ENCODE measurements at places on chromosomes 5 and 9.
A peak's percentile ranks its signal among the peaks of the same experiment; 100 is the strongest.

- no peak for DNase-seq
Observed at GRCh38 chr9:115165233-115165632, 47.3 kb upstream of the TNC start.

DNA sequence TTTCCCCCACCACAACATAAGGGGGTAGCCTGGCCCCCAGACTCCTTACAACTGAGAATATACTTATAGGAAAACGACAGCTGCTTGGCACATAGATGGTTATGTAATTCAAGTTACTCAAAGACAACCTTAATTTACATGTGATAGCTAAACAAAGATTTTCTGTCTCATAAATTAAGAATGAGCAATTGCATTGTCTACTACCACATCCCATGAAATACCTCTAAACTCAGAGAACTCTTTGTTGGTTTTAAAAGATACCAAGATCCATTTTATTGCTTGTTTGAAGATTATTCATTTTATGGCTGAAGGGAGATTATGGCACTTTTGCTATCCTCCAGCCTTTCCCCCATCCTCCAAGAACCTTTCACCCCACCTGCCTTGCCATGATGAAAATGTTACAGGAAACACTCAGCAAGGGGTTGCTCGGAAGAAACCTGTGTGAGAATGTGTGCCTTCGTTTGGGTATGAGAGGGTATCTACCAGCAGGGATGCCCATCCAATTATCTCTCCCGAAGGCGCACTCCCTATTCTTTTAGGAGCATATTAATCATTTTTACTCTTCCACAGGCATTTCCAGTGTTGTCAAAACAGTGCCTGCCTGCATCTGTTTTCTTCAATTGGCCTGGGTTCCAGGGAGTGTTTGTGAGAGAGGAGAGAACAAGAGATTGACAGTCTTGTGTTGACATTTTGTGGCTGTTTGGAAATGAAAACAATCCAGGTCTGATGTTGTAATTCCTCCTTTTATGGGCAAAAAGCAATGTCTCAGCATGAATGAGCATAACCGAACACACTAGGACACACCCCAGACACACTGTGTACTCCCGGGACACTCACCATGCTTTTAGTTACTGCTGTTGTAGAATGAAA lies 208.0 kb upstream of the ANKRD55 start:
- DNase-seq: no peak

GRCh38 chr5:80656425-80656824 lies 1.6 kb upstream of the DHFR start:
- DNase-seq: no peak

DNA sequence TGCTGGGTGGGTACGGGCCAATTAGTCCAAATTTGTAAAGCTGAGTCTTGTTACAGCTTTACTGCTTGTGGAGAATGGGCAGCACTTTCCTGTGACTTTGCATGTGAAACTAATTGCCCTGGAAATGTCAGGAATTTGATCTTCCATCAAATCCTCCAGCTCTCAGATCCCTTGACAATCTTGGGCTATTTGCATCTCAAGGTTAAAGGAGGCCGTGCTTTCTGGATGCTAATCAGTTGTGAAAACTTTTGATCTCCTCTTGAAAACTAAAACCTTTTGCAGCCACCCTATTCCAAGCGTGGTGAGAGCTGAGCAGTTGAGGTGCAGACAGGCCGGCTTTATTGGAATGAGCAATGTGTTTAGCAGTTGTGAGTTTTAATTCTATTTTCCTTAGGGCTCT lies 68.0 kb upstream of the CLINT1 start:
- no peak for DNase-seq

DNA sequence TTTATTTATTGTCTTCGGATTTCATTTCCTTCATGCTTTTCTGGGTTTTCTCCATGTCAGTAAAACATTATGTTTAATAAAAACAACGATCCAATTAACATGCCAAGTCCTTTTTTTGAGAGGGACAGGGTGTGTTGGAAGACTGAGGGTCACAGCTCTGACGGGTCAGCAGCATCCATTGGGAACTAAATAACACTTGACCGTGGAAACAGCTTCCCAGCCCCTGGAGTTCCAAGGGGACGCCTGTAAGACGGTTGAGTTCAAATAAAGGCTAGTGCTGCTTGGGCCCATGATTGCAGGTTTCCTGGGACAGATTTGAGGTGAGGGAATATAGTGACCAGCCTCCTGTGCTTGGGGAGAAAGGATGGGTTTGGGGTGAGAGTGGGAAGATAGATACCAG lies 30.4 kb upstream of the NEURL1B start:
- no peak for DNase-seq

DNA sequence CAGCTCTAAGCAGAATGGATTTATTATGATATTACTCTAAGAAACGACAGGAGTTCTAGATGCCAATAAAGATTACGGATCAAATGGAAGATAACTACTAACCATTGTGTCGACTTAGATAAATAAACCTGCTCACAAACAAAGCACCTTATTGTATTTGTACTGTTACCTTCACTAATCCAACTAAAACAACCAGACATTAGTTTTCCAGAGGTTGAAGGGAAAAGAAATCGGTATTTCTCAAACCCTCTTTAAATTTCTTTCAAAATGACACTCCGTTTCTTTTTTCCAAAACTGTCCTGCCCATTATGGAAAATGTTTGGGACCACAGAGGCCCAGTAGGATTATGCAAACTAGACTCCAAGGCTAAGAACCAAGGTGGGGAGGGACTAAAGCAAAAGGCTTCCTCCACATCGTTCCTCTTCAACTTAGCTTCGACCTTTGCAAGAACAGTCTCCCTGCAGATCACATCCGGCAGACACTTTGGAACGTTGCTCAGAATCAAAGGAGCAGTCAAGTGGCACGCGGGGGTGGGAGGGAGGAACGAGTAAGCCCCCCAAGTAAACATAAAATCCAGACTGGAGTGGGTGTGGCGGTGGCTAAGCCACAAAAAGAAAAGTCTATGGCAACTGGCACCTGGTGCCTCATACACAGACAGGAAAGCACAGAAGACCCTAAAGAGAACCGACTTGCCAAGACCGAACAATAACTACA lies 2.7 kb downstream of the MLLT3 start:
- DNase-seq: no peak

GRCh38 chr9:109868207-109868606 lies 88.2 kb downstream of the PALM2AKAP2 start:
- no peak for DNase-seq

DNA sequence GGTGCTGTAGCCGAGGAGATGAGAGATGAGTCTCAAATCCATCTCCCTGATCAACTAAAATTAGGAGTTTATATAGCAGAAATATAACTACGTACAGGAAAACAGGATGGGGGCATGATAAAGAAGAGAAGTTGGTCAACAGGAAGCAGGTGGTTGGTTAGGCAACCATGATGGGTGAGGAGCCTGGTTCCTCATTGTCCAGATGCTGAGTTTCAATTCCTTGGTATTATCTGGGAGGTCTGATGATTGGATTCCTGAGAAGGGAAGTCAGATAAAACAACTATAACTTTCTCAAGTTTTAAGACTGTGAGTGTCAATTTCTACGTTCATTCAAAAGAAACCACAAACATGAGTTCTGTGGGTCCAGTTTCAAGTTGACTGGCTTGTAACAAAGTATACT lies 323.9 kb downstream of the MTRR start:
- no peak for DNase-seq

GRCh38 chr9:69549310-69550202 lies 122.6 kb downstream of the APBA1 start:
- no peak for DNase-seq

DNA sequence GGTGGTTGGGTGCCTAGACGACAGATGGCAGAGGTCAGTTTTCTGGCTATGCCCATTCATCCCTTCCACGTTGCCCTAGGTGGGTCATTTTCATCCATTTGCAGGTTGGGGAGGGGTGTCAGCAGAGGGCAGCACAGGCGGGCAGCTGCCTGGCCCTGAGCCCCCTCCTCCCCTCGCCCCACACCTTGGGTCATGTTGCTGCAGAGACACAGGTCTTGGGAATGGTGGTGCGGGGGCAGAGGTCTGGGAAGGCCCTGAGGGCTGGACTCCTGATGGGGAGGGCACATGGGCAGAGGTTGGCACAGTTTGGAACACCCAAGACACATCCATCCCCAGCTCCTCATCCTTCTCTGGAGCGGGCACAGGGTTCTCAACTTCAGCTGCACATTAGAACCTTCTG lies 103.2 kb upstream of the LMX1B start:
- DNase-seq: no peak

GRCh38 chr5:79287907-79288306 lies 52.0 kb downstream of the JMY start:
- no peak for DNase-seq

- DNase-seq: no peak
Observed at GRCh38 chr9:22588918-22589317, 142.3 kb downstream of the DMRTA1 start.

DNA sequence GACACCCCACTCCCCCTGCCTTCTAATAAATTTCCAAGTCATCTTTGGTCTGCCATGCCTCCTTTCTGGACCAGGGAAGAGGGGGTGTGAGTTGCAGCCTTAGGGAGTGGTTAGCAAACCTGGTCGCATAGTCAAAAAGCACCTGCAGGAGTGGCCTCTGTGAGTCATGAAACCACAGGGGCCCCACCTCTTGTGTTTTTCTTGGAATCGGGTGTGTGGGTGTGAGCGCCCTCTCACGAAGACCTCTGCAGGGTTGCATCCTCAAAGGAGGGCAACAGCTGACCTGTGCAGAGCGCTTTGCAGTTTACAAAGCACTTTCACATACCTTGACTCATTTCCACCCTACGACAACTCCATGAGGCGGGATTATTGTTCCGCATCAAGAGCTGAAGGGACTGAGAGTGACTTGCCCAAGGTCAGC lies 36.8 kb upstream of the TEX48 start:
- peak; percentile 48 for DNase-seq

DNA sequence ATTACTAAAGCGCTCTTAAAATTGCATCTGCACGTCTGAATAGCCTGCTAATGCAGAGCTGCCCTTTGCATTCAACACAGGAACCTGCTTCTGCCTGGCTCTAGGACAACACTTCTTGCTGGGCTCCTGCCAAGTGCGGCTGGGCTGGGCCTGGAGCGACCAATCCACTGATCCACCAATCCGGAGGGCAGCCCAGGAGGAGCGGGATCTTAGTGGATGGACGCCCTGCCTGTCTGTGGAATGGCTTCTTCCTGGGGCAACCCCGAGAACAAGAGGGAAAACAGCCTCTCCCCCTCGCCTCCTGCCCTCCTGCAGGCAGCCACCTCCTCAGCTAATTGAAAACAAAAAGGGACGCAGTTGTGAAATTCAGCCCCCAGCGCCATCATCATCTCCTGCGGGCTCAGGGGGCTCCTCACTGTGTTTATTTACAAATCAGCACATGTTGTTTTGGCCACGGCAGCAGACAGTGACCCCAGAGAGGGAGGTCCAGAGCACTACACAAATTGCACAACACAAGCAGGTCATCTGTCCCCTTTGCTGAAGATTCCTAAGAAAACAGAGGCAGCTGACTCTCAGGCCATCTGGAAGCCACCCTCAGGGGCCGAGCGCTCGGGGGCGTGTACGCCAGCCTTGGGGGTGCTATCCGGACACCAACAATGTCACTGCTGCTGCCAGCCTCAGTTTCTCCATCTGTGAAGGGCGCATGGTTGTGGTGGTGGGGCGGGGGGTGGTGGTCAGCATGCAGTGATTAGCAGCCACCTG lies 57.3 kb downstream of the GADD45G start:
- DNase-seq: no peak

GRCh38 chr9:107422189-107423185 lies 67.1 kb downstream of the KLF4 start:
- DNase-seq: peak; percentile 1

- DNase-seq: no peak
Observed at GRCh38 chr5:34411470-34412346, 244.4 kb upstream of the RAI14 start.

DNA sequence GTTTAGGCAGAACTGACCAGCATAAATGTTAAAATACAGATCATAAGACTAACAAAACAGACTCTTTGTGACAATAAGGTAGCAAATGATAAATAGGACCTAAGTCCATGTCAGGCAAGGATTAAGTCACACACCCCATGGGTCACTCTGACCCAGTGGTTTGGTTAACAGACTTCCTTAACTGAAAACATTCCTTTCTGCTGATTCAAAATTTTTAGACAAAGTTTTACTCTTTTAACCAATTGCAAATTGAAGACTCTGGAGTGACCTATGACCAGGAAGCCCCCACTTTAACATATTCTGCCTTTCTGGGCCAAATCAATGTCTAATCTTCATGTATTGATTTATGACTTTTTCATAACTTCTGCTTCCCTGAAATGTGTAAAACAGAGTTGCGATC lies 4.9 kb upstream of the NXNL2 start:
- no peak for DNase-seq

- DNase-seq: peak; percentile 1
Observed at GRCh38 chr5:41869151-41869723, 988 bp downstream of the OXCT1 start.

DNA sequence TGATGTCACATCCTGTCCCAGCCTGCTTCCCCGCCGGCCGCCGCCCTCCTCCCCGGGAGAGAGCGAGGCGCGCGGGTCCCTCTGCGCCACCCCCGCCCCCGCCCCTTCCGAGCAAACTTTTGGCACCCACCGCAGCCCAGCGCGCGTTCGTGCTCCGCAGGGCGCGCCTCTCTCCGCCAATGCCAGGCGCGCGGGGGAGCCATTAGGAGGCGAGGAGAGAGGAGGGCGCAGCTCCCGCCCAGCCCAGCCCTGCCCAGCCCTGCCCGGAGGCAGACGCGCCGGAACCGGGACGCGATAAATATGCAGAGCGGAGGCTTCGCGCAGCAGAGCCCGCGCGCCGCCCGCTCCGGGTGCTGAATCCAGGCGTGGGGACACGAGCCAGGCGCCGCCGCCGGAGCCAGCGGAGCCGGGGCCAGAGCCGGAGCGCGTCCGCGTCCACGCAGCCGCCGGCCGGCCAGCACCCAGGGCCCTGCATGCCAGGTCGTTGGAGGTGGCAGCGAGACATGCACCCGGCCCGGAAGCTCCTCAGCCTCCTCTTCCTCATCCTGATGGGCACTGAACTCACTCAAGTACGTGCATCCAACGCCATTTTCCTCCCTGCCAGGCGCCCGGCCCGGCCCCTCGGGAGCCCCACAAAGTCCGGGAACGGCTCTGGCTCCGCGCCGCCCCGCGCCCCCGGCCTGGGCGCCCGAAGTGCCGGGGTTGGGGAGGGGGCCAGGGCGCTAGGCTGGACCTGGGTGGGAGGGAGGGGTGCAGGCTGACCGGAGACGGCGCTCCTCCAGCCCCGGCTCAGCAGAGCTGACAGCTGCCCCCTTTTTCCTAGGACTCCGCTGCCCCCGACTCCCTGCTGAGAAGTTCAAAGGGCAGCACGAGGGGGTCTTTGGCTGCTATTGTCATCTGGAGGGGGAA lies 12.0 kb upstream of the OLFM1 start:
- DNase-seq: no peak

- no peak for DNase-seq
Observed at GRCh38 chr9:77987081-77987656, 44.4 kb downstream of the GNAQ start.

- DNase-seq: no peak
Observed at GRCh38 chr9:83966209-83966582, 13.8 kb downstream of the HNRNPK start.

DNA sequence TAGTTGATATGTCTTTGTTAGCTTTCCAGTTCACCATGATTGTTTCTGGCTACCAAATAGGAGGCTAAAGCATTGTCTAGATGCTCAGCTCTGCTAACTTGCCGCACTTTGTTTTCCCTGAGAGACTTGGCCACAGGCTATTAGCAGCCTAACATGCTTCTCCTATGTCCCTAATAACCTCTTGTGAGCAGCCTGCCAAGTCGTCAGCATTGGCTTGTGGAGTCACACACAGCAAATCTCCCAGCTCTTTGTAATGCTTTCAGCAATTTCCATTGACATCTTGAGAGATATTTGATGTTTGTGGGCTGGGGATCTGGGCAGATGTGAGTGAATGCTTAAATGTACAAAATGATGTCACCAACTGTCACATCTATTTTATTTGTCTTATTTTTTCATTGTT lies 346.9 kb downstream of the KDM4C start:
- DNase-seq: no peak

All from T-cell (primary cell).